Muscle of leg (tissue), 16 donors: ENCODE measurements at places on chromosomes 6 and 20. TPM values are rescaled to one million over a fixed set of nuclear protein-coding genes. Genes with fewer than 3 reads are reported as not detected.
A peak's percentile ranks its signal among the peaks of the same experiment; 100 is the strongest.

DNA sequence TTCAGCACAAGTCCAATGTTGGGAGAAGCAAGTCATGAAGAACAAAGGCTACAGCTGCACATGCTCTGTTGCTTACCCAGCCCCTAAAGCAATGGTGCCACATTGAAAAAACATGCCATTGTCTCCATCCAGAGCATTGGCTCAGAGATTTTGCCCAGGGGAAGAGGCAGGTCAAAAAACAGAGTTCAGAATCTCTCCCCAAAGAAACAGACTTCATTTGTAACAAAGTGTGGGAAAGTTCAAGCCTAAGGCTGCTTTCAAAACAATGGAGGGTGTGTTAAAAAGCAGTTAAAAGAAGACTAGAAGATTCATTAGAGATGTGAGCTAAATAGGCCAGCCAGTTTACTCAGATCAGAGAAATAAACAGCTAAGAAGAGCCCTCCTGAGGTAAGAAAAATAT lies 63.6 kb downstream of the DZANK1 start:
- DNase-seq: no peak

DNA sequence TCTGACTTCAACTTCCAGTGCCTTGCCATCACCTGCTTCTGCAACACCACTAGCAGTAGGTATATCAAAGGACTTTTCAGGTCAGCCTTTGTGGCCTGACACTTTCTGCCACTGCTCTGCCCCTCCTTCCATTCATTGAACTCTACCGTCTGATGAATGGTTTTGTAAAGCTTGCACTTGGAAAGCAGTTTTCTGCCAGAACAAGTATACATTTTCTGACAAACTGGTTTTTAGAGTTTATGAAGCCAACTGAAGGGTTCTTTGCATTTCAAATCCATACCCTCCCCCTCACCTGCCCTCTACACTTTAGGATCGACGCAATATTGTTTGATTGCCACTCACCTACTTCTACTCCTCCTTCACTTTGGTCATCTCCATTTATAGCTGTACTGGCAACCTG lies 603.1 kb downstream of the HACE1 start:
- no peak for DNase-seq

- no peak for DNase-seq
Measured at GRCh38 chr6:107591346-107591745, 101.4 kb downstream of the SOBP start.

Gene COL21A1
- 101 TPM for total RNA-seq

DNA sequence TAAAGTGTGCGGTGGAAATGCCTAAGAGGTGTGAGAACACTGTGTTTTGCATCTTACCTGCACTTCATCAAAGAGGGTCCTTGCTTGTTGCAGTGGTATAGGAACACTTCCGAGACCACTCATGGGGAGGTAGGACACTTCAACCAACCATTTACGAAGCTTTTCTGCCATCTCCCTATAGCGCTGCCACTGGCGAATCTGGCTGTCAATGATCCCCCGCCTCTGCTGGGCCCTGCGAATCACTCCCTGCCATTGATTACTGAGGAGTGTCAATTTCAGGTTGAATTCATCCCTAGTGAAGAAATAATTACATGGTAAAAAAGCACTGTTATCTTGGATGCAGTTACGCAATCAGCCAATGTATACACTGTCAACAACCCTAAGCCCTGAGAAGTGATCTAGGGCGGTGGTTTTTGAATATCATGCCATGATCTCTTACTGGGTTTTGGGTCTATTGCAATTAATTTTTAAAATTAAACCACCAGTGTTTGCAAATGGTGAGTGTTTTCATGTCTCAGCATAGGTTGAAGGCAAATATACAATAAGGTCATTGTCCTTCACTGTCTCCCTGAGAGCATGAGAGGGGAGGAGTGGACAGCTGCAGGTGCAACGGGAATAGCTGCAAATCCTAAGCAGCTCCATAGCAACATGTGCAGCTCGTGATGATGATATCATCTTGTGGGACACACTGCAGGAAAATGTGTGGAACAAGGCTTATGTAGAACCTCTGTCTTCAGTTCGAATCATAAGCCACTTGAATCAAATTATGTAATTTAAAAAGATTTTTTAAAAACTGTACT lies 400.6 kb downstream of the ESR1 start:
- DNase-seq: peak; percentile 46

Gene DBNDD2
- 7.3 TPM for total RNA-seq

GRCh38 chr20:45229264-45230056 lies 8.3 kb downstream of the SEMG2 start:
- DNase-seq: no peak

Gene HLA-DMB
- 5.6 TPM for total RNA-seq

GRCh38 chr6:129253242-129253641 lies 370.3 kb downstream of the LAMA2 start:
- no peak for DNase-seq

GRCh38 chr6:88441346-88441745 lies 275.2 kb upstream of the CNR1 start:
- DNase-seq: no peak

DNA sequence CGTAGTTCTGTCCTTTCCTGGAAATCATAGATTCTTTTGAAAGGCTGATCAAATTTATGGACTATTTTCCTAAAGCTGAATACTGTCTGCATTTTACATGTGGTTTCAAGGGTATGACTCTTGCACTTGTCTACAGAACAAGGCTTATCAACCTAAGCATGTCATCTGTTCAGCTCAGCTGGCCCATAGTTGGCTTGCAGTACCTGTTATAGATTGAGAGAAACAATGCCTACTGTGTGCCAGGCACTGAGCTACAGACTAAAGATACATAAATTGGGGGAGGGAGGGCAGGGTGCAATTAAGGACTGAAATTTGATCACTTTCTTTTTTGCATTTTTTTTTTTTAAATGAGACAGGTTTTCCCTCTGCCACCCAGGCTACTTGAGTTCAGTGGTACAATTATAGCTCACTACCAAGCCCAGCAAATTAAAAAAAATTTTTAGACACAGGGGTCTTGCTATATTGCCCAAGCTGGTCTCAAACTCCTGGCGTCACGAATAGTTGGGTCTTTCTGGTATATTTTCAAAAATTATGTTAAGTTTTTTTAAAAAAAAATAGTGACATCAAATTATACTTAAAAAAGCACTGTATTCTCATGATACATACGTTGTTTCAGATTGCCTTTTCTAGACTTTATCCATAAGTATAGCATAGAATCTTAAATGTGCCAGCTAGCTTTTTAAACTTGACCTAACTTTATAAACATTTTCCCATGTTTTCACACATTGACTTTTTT lies 52.2 kb downstream of the RREB1 start:
- no peak for DNase-seq

DNA sequence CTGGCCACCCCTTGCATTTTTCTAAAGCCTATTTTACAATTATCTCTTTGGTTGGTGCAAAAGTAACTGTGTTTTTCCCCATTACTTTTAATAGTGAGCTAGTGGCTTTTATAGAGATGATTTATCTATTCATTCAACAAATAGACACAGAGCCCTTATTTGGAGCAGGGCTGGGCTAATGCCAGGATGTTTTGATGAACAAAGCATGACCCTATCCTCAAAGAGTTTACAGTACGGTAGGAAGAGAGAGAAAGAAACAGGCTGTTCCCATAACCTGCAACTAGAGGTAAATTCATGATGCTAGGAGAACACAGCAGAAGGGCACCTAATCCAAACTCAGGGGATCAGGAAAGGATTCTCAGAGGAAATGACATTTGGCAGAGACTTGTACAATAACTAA lies 37.3 kb upstream of the UST start:
- peak; percentile 46 for DNase-seq

Gene DZANK1
- total RNA-seq: 1.5 TPM

DNA sequence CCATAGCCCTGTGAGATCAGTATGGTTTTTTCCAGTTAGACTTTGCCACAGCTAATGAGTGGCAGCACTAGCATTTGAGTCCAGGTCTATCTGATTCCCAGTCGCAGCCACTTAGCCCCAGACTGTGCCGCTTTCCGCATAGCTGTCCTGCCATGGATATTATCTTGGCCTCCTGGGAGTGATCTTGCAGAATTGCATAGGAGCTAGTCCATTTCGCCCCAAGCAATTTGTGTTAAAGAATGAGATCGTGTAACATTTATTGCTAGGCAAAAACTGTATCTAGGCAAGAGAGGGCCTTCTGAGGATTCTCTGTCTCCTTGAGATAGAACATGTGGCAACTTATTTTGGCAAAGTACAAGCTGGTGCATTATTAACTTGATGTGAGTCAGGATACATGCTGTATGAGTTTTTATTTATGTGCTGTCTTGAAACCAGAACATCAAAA lies 74.2 kb downstream of the EZR start:
- DNase-seq: no peak
